ENCODE measurements at places on chromosomes 12 and 14. TPM values are rescaled to one million over a fixed set of nuclear protein-coding genes. Genes with fewer than 3 reads are reported as not detected.

GRCh38 chr12:76810671-76811419 lies 46.9 kb downstream of the ZDHHC17 start:
- DNase-seq: peak; percentile 12

- no peak for DNase-seq
Observed at GRCh38 chr12:50111395-50111692, 692 bp upstream of the COX14 start.

- DNase-seq: peak; percentile 43
Observed at GRCh38 chr12:32586390-32586789, 92.7 kb upstream of the DNM1L start.

- DNase-seq: peak; percentile 50
Observed at GRCh38 chr12:49763006-49763591, 21.7 kb downstream of the TMBIM6 start.

DNA sequence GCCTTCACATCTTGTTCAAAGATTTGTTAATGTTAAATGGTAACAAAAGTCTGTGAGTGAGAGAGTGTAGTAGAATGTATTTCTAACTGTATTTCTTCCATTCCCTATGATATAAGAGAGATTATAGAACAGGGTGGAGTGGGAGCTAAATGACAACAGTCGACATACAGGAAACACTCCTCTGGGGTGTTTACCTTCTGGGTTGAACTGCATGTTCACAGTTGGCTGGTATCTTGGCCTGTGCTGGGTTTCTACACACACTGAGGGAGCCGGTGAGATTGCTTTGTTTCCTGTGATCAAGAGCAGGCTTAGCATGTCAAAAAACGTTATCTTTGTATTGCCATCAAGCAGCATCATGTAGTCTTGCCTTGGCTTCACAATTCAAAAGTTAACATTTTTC lies 274.3 kb upstream of the FAR2 start:
- DNase-seq: no peak

GRCh38 chr12:17992002-17992656 lies 97.9 kb downstream of the RERGL start:
- peak; percentile 57 for DNase-seq

Gene CD163
- total RNA-seq: not detected

All from fibroblast of the aortic adventitia (primary cell).